ENCODE measurements at places on chromosomes 12 and 14. TPM values are rescaled to one million over a fixed set of nuclear protein-coding genes. Genes with fewer than 3 reads are reported as not detected.
A peak's percentile ranks its signal among the peaks of the same experiment; 100 is the strongest.

DNA sequence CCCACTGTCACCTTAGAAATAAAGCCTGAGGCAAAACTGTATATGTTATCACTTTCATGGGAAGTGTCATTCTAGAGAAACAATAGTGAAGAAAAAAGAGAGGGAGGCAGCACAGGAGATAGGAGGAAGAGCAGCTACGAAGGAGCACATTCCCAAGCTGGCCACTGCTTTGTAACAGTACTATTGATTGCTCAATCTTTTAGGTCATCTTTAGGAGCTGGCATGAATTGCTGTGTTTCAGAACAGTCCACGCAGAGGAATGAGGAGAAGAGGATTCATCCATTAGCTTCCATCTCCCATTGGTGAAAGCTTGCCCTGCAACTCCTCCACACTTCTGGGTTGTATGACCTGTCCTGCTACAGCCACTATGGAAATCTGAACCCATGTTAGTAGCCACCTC lies 372.5 kb upstream of the DDHD1 start:
- no peak for DNase-seq

- DNase-seq = no peak
Measured at GRCh38 chr14:102928412-102929240, 6.2 kb downstream of the AMN start.

The BIN2 gene
- not detected for total RNA-seq

The DHH gene
- total RNA-seq = 0.21 TPM

DNA sequence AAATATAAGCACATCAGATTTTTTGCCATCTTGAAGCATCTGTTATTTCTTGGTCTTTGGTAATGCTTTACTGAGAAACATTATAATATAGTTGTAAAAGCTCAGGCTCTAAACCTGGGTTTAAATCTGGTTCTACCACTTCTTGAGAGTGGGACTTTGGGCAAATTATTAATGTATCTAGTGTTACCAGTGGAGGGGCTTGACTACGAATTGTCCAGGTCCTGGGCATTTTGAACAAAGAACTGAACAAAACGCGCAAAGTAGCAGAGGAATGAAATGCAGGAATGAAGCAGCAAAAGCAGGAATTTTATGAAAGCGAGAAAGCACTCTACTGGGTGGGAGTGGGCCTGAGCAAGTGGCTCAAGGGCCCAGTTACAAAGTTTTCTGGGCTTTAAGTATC lies 50.8 kb downstream of the CAND1 start:
- DNase-seq = no peak

DNA sequence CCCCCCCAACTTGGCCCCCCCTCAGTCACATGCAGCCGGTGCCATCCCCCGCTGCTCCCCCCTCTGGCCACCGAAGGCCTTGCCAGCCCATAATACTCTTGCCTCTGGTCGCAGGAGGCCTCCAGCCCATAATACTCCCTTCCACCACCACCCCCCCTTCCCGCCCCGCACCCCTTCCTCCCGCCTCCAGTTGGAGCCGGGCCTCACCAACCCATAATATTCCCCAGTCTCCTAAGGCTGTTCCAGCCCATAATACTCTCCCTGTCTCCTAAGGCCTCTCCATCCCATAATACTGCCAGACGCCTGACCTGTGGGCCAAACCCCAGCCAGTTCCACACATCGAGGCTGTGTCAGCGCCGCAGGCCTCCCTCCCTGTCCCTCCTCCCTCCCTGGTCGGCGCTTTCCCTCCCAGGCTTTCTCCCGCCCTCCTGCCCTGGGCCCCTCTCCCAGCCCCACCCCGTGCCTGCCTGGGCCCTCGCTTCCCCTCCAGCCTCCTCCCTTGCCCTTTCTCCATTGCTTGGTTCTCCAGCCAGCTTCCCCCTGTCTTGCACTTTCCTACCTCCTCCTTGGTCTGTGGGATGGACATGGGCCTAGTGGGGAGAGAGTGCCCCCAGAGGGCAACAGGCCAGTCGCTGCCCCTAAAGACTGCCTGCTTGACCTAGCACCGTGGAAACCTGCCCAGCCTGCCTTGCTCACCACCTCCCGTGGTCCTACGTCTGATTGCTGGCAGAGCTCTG lies 6.8 kb upstream of the CHD4 start:
- peak; percentile 91 for DNase-seq

DNA sequence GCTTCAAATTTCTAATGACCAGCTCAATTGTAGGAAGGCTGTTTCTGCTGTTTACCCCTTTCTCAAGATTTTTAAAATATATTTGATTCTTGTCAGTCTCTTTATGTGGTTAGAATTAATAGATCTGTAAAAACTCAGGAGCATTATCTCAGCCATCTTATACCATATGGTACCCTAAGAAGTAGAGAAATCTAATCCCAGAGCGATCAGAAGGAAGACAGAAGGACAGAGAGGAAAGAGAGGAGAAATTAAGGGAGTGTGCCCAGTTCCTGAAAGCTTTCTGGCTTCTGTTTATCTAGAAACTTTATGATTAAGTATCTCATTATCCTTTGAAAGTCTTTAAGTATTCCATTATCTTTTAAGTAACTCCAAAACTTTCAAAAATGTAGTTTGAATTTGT lies 152.1 kb upstream of the NAV3 start:
- no peak for DNase-seq

- DNase-seq = no peak
Measured at GRCh38 chr14:80269353-80269925, 58.1 kb upstream of the DIO2 start.

GRCh38 chr12:57237932-57238853 lies 8.7 kb downstream of the SHMT2 start:
- DNase-seq = no peak

The CELA1 gene
- not detected for total RNA-seq

DNA sequence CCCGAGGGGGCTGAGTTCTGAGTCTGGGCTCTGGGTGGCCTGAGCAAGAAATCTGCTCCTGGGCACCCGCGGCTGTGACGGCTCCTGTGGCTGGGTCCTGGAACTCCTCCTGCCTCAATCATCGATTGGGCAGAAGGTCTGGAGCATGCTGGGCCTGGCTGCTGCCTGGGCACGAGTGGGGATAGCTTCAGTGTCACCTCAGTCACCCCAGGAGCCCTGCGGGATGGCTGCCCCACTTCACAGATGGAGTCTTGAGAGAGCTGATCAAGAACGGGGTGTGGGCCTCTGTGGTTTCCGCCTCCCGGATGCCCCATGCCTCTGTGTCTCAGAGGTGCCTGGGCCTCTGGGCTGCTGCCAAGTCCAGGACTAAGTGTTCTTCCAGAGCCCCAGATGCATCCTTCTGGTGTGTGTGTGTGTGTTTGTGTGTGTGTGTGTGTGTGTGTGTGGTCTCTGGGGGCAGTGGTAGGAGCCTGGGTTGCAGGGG lies 185.6 kb upstream of the C14orf180 start:
- no peak for DNase-seq

- DNase-seq = peak; percentile 98
Measured at GRCh38 chr14:76953311-76953945, 75.1 kb downstream of the IRF2BPL start.

The TMEM119 gene
- 55.5 TPM for total RNA-seq

The PAX9 gene
- 0.62 TPM for total RNA-seq

The PPFIA2 gene
- not detected for total RNA-seq

DNA sequence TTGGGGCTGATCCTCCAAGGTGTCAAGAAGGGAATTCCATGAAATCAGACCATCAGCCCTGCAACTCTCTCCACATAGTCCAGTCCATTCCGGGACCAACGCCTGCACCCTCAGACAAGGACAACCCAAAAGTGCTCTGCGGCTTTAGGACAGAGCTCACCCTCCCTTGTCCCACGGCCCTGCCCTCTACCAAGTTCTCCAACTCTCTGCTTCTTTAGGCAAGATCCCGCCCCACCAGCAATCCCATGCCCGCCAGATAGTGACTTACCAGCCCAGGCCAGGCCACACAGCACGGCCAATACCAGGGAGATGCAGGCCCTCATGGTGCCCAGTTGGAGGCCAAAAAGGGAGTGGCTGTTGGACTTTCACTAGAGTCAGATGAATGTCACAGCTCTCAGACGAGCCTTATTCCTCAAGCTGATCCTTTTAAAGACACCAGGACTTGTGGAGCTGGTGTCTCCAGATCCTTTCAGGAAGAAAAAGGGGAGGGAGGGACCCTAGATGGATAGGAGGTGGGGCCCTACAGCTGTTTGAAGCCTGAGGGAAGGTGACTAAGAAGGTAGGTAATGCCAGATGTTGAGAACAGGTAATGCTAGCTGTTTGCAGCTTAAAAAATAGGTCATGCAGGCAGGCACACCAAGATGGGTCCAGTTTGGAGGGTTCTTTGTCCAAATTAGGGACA lies at the start of gene ENDOU:
Gene ENDOU, minus strand, starts transcription at position 400 of the 682 bp plus-strand sequence. Its CDS starts 77 bp downstream, at position 323.
- DNase-seq = no peak

GRCh38 chr14:63662776-63663175 lies 21.1 kb upstream of the WDR89 start:
- no peak for DNase-seq

DNA sequence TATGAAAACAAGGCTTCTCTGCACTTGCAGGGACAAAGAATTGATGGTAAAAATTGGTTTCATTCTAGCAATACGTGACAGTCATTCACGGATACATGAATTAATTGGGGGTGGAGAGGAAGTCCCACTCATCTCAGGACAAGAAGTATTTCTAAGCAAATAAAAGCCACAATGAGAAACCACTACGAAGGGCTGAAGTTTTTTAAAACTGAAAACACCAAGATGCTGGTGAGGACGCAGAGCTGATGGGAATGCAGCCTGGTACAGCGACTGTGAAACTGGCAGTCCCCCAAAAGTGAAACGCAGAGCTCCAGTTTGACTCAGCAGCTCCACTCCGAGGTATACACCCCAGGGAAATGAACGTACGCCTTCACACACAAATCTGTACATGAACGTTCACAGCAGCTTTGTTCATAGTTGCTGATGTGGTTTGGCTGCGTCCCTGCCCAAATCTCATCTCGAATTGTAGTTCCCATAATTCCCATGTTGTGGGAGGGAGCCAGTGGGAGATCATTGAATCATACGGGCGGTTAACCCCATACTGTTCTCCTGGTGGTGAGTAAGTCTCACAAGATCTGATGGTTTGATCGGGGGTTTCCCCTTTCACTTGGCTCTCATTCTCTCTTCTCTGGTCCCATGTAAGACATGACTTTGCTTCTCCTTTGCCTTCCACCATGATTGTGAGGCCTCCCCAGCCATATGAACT lies 89.0 kb downstream of the SCARB1 start:
- DNase-seq = peak; percentile 88

DNA sequence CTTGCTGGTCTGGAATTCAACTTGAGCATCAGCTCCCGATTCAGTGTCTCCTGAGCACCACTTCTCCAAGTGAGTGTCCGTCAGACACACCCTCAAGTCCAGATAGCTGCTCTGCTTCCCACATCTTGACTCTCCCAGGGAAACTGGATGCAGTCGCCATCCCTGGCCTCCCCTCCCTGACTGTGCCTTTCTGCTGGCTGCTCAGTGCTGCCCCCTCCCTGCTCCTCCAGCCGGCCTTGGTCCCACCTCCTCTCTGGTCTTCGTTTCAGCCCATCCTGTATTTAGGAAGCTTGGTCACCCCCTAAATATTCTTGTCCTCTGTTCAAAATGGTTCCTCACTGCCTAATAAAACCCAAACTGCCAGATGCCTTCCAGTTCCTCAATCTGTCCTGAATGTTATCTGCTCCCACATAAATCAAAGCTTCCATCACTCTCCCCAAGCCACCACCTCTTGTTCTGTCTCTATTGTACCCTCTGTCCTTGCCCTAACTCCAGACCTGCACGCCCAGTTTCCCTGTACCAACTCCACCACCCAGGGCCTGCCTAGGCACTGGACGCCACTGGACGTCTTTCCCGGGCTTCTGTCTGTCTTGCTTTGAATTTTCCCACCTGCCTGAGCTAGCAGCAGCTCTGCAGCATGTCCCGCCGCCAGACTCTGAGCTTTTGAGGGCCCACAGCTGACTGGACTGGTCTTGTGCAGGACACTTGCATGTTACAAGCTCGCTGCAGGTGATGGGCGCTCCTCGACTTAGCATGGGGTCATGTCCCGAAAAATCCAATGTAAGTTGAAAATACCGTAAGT lies 33.8 kb downstream of the CCDC92 start:
- DNase-seq = no peak

The AHSA1 gene
- total RNA-seq = 165 TPM

- DNase-seq = no peak
Measured at GRCh38 chr12:51025338-51025835, 797 bp downstream of the SLC11A2 start.

- no peak for DNase-seq
Measured at GRCh38 chr14:24875203-24875838, 174.6 kb downstream of the STXBP6 start.

DNA sequence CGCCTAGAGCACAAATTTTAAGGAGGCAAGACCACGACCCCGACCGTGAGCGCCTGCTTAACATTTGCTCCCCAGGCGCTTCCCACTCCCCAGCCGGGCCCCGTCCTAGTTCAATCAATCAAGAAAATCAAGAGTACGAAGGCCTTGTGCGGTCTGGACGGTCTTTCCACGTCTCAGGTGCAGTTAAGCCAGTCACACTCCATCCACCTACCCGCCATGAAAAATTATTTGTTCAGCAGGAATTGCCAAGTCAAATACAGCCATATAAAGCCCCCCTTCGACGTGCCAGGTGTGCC lies 603 bp upstream of the LRR1 start:
- DNase-seq = no peak

The FOXG1 gene
- total RNA-seq = not detected

GRCh38 chr14:35369701-35370191 lies 34.8 kb downstream of the NFKBIA start:
- no peak for DNase-seq

DNA sequence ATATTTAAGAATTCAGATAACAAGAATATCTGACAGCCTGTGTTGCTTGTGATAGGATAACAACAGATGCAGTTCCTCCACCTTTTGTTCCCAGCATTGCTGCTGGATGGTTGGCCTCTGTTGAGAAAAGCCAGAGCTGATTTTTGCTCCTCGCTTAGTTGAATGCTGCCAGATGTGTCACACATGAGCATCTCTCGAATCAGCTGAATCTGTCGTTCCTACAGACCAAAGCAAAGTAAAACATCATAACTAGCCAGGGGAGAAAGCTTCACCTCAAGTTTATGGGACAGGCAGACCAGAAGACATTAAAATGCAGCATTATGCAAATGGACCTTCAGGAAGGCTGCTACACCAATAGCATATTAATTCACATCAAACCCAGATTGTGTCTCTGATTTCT lies 20.1 kb downstream of the RACGAP1 start:
- no peak for DNase-seq

DNA sequence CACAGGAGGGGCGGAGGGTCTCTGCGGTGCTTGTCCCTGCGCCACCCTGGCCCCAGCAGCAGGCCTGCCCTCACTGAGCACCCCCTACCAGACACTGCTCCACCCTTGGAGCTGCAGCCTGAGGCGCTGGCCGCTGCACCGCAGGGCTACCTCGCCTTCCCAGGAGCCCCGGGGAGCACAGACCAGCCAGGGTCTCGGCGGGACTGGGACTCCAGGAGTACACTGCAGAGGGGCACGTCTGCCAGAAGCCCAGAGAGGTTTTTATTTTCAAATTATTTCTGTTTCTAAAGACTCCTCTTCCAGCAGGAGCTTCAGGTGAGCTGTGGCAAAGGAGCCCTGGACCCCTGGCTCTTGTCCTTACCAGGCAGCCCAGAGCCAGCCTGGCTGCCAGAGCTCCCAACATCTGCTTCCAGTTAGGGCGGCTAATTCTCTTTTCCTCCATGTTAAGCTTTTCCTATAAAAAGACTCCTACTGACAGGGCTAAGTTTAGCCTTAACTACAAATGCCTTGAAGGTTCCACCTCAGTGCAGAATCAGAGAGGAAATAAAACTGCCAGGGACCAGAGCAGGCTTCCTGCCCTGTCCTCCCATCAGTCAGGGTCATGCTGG lies 26.4 kb downstream of the DEGS2 start:
- DNase-seq = no peak

The OTX2 gene
- not detected for total RNA-seq

The C12orf60 gene
- 1.5 TPM for total RNA-seq

All from myocyte (in vitro differentiated cells).